ENCODE measurements at places on chromosomes 7 and 10.

DNA sequence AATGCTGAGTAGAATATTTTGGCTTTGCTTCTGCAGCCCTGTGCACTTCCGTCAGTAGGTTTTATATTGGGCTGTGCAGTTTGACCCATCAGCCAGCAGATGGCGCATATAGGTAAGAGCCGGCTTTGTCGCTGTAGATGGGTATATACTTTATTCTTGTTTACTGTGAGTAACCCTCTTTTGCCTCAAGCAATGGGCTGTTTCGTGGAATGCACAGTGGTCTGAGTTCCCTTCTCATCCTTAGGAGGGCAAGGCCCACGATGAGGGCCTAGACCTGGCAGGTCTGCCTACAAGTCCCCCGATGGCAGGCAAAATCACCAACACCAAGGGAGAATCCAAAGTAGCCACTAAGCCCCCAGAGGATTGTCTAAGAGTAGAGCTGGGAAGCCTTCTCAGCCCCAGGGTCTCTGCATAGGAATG, 1002.9 kb upstream of the KCND2 start:
- no peak for DNase-seq

DNA sequence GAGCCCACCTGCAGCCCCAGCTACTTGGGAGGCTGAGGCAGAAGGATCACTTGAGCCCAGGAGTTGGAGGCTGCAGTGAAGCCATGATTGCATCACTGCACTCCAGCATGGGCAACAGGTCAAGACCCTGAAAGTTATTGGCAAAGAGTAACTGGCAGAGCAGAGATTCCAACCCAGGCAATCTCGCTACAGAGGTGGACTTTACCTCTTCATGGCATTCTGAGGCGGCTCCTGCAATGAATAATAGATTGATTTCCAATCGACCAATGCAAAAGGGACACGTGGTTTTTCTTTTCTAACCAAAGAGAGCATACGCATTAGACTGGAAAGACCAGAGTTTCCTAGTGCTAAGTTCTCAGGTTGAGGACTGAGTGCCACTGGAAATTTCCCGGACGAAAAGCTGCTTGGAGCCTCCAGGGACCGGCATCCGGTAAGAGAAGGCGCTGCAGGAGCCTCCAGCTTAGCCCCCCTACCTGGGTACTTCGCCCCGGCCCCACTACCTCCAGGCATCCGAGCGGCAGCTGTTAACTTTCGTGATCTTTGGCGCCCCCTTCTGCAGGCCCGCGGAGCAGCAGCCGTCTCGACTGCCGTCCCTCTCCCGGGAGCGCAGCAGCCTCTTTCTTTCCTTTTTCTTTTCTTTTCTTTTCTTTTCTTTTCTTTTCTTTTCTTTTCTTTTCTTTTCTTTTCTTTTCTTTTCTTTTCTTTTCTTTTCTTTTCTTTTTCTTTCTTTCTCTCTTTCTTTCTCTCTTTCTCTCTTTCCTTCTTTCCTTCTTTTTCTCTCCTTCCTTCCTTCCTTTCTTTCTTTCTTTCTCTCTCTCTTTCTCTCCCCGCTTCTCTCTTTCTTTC, 4.1 kb downstream of the MBLAC1 start:
- peak; percentile 66 for DNase-seq

DNA sequence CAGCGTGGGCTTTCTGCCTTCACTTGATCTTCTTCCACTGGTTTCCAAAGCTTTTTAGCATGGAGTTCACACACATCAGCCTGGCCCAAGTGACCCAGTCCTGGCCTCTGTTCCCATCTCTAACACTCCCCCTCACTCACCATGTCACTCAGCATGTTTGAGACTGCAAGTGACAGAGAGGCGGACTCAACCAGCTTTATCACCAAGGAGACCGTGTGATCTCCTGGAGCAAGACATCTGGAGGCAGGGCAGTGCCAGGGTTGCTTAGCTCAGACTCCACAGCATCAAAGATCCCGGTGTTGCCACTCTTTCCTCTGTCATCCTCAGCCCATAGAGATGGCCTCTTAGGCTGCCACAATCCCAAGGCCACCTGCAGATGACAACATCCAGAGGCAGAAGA, 39.4 kb downstream of the FAM241B start:
- no peak for DNase-seq

DNA sequence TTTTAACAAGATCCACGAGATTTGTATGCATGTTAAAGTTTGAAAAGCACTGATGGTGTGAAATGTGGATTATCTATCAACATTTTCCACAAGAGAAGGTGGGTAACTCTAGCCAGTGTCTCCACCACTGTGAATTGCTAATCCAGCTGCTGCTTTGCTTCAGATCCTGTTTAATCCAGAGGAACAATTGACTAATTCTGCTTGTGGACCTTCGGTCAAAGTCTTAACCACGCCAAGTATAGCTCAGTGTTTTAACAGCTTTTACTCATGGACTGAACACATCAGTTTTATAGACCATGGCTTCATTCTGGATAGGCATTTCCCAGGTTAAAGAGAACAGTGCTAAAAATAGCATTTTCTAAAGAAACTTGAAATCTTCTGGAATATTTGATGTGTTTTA, 23.5 kb downstream of the ADK start:
- DNase-seq, result no peak

- DNase-seq, result no peak
Observed at GRCh38 chr7:3897430-3898372, 596.6 kb downstream of the SDK1 start.

DNA sequence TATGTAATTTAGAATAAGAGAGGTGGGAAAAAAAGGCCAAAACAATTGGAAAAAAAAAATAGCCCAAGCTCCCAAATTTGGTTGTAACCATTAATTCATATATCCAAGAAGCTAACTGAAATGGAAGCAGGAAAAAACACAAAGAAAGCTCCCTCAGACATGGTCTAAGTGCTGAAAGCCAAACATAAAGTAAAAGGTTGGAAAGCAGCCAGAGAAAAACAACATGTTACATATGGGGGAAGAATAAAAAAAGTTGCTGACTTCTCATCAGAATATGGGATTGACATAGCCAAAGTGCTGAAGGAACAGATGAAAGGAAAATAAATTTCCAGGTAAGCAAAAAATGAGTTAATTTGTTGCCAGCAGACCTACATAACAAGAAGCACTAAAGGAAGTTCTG, 40.3 kb downstream of the PDZD8 start:
- no peak for DNase-seq

DNA sequence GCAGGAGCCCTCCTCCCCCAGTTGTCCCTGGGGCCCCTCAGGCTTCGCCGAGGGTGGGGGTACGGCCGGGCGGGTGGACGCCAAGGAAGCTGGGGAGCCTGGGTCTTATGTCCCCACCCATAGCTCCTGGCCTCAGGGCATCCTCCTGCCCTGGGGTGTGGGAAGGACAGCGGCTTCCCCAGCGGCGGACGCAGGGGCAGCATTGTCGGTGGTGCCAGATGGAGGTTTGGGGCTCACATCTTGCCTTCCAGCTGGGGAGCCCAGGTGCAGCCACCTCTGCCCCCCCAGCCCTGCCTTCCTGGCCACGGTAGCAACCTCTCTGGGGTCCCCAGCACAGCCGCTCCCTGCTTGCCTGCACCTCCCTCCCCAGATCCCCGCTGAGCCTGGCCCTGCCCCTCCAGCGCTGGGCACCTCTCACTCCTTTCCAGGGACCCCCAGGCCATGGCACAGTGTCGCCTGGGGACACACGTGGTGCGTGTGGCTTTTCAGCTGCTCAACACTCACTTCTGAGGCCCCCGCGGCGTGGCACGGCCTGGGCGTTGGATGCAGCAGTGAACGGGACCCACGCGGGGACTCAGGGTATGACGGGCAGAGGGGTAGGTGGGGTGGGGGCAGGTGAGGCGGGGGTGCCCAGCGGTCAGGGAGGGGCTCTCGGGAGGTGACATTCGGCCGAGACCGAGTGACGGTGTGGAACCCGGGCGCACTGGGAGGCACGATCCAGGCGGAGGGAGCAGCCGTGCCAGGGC, 53.1 kb downstream of the UNCX start:
- DNase-seq, result no peak

GRCh38 chr10:91607646-91608403, 25.0 kb downstream of the PPP1R3C start:
- DNase-seq, result no peak

DNA sequence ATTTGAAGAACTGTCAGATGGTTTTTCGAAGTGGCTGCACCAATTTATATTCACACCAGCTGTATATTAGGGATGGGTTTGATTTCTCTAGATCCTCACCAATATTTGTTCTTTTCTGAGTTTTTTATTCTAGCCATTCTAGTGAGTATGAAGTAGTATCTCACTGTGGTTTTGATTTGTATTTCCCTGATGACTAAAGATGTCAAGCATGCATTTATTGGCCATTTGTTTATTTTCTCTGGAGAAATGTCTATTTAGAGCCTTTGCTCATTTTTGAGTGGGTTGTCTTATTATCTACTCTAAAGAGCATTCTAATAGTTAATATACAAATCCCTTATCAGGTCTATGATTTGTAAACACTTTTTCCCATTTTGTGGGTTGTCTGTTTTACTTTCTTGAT, 123.9 kb downstream of the PCLO start:
- no peak for DNase-seq

DNA sequence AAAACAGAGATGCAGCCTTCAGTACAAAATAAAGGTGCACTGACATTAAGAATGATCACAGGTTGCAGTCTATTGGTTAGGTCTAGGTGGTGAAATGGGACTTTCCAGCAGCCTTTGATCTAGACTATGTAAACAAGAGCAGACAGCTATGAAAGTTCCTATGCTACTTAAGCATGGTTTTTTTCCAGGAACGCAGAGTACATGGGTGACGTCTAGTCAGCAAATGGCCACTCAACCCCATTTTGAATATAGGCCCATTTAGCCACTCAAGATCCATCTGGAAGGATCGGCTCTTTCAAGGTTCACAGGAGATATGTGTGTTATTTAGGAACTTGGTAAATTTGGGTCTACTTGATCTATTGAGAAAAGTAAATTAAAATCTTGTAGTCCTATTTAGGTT, 1424.6 kb upstream of the LRRTM3 start:
- DNase-seq, result no peak

DNA sequence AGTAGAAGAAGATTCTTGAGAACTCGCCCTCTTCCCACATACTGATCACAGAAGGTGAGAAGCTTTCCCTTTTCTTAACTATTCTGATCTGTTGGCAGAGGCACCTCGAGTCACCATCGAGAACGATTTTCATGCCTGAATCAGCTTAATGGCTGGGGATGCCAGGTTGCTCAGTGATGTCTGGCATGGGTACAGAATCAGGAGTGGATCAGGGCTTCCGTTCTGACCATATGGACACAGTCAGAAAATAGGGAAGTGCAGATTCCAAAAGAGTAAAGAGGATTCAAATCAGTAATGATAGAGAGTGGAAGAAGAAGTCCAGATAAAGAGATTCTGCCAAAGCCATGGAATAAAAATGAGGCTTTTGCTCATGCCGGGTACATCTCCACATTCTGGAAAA, 52.0 kb upstream of the GRB10 start:
- DNase-seq, result no peak

DNA sequence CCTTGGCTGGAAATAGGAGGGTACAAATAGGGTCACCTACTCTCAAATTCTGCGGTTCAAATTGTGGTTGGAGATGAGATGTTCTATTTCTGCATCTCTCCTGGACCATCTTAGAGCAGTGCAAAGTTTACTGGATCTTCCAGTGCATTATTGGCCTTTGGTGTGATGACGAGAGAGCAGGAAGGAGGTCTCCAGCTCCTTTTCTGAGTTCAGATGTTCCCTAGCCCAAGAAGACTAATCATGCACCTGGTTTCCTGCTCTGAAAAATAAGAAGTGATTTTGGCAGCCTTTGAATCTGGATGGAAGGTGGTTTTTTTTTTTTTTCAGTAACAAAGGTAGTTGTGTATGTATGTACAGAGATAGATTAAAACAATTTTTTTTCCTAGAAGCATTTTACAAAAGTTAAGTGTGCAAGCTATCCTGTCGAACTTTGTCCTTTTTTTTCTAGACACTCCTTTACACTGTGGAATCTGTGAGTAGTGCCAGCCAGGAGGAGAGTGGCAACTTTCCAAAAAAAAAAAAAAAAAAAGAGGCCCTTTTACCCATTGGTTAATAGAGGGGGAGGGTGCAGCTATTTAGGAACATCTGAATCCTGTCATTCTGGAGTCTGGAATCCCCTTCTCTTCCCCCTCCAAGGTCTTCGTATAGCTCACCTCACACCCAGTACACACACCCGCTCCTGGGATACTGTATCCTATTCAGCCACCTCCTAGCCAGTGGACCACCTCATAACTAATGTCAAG, 26.3 kb downstream of the PAPSS2 start:
- DNase-seq, result no peak

DNA sequence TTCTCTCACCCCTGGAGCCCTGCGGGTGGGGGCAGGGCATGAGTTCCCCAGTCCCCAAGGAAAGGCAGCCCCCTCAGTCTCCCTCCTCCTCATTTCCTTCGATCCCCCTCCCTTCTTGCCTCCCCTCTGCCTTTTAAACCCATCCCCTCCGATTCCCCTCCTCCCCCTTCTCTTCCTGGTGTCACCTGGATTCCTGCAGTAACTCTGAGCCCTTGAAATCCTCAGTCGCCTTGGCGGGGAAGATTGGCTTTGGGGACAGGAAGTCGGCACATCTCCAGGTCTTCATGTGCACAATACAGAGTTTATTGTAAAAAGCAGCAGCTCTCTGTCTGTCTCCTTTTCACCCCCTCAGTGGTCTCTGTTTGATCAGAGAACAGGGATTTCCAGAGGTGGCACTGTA, 1.3 kb upstream of the MUC12 start:
- no peak for DNase-seq

DNA sequence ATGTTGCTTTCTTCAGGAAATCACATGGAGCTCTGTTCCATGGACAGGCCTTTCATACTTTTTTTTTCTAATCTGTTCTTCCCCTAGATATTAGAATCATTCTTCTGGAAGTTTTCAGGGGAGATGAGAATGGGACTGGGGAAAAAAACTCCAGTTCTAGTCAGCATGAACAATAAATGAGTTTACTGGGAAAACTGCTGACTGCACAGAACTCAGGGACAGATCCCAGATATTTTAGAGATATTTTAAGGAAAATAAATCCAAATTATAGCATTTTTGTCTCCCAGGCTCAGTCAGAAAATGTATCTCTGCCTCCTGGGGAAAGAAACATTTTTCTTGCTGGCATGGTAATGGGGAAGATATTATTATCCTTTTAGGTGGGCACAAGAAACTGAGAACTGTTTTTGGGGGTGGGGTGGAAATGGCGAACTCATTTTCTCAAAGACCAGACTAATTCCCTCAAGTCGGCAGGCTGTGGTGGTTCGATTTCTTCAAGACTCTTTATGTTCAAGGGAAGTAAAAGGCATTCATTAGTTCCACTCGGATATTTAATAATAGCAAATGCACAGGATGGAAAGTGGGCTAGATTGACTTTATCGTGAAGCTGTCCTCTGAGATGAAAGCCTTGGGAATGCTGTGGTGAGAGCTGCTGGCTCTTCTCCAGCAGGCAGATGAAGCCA, 157.5 kb downstream of the ADRA2A start:
- DNase-seq, result no peak

GRCh38 chr7:66047426-66047825, 28.2 kb upstream of the ASL start:
- DNase-seq, result no peak

GRCh38 chr7:45978010-45978681, 57.1 kb upstream of the IGFBP3 start:
- DNase-seq, result peak; percentile 10

- no peak for DNase-seq
Observed at GRCh38 chr7:1545417-1546246, 10.4 kb downstream of the TMEM184A start.

- peak; percentile 40 for DNase-seq
Observed at GRCh38 chr7:155190688-155191087, 107.0 kb upstream of the INSIG1 start.

- DNase-seq, result peak; percentile 67
Observed at GRCh38 chr10:6583447-6583846, 3.4 kb upstream of the PRKCQ start.

- DNase-seq, result no peak
Observed at GRCh38 chr7:96328016-96328415, 6.1 kb upstream of the SLC25A13 start.

All from stimulated activated CD8-positive, alpha-beta memory T cell treated with anti-CD3 and anti-CD28 coated beads, Interleukin-15, amount 100 ng/mL, for 48 hours (primary cell).